ENCODE measurements at places on chromosomes 7 and 10. TPM values are rescaled to one million over a fixed set of nuclear protein-coding genes. Genes with fewer than 3 reads are reported as not detected.

OPALIN gene
- total RNA-seq: not detected

DNA sequence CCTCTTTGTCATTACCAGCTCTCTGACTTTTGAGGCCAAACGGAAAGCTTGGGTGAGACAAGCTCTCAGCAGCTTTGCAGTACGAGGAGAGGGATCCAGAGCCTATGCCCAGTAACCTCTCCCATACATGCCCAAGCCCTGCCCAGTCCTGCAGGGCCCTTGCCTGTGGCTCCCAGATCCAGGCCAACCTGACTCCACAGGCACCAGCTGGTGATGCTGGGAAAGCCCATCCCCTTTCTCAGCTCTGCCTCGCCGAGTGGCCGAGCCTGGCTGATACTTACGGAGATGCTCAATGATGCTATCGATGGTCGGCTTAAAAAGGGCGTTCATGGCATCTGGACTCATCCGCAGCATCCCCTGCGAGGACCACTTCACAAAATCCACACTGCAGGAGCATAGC is 55.4 kb downstream of the PNLIPRP2 start:
- DNase-seq: no peak

GRCh38 chr10:33091201-33091600 is 133.2 kb upstream of the ITGB1 start:
- DNase-seq: no peak

GRCh38 chr7:128394904-128395496 is 14.8 kb downstream of the IMPDH1 start:
- DNase-seq: no peak

DNA sequence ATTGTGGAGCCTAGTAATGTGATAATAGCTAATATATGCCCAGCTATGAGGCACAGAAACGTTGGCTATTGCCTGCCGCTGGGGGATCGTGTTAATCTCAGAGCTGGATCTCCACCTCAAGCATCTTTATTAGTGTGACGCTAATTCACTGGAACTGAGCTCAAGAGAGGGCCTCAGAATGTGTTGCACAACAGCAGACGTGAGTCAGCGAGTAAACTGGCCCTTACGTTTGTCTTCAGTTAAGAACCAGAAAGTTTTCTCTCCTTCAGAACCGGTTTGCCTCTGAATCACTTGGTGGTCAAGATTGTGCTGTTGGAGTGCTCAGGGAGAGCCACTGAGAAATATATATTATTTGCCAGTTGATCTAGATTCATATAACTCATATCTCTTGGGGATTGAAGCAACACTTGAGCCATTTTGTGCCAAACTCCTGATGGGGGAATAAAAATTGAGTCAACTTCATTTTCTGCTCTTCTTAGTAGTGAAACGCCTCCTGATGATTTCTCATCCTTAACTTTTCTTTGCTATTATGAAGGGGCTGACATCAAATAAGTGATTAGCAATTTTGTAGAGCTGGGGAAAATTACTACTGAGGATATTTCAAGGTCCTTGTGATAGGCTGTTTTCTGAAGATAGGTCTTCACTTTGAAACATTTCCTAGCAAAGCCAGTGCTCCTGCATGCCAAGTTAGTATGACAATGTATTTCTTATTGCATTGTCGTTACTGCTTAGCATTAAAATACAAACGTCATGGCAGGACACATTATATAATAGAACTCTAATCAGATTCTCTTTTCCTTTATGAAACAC is 22.3 kb downstream of the BZW2 start:
- DNase-seq: peak; percentile 58

GRCh38 chr10:11236234-11236633 is 218.6 kb downstream of the CELF2 start:
- DNase-seq: no peak

GRCh38 chr7:23912065-23912464 is 202.0 kb downstream of the STK31 start:
- DNase-seq: no peak

GRCh38 chr7:83532219-83532618 is 116.7 kb downstream of the SEMA3E start:
- DNase-seq: no peak

DNA sequence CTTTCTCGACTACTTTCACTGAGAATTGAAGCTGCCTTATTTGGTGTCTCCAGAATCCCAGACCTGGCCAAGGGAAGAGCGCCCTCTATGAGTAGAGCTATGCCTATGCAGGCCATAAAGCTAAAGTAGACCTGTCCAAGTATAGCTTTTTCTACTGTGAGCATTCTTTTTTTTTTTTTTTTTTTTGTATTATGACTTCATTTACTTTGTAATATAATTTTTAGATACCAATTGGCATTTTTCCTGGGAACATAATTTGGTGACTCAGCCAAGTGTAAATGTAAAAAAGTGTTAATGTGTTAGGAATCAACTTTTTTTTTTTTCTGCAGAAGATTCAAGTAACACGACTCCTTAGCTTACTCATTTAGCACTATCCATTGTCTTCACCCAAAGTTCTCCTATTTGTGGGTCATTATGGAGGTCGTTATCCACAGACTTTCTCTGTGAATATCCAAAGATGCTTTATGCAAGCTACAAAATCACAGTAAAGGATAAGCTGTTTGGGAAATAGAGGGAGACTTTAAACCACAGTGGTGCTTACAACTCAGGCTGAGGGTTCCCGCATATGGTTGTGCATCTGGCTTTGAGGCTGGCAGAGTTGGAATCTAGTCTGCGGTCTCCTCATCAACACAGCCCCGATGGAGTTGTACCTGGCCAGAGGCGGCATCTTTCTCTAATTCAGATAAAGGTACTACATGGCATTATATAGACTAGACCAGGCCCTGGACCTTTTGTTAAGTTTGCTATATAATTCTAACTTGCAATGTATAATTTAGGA is 1040.2 kb upstream of the SORCS1 start:
- no peak for DNase-seq
